A549 treated with CORT108297 at 1 μM for 4 hours (cell line): ENCODE measurements at places on chromosomes 2 and 18. TPM values are rescaled to one million over a fixed set of nuclear protein-coding genes. Genes with fewer than 3 reads are reported as not detected.

The LRRTM1 gene
- not detected in 5 replicates for total RNA-seq

The LTBP1 gene
- 16.8 to 28.3 TPM (median 24.9 TPM) in 5 replicates for total RNA-seq

The GALNT14 gene
- total RNA-seq, result 44.4 to 51.6 TPM (median 48.4 TPM) in 5 replicates

The SPRED2 gene
- 26.7 to 32.1 TPM (median 31.3 TPM) in 5 replicates for total RNA-seq

The SLC38A11 gene
- total RNA-seq, result not detected in 5 replicates

The CNDP1 gene
- total RNA-seq, result not detected in 5 replicates
